Naive thymus-derived CD4-positive, alpha-beta T cell (primary cell): ENCODE measurements at places on chromosomes 4 and X.

DNA sequence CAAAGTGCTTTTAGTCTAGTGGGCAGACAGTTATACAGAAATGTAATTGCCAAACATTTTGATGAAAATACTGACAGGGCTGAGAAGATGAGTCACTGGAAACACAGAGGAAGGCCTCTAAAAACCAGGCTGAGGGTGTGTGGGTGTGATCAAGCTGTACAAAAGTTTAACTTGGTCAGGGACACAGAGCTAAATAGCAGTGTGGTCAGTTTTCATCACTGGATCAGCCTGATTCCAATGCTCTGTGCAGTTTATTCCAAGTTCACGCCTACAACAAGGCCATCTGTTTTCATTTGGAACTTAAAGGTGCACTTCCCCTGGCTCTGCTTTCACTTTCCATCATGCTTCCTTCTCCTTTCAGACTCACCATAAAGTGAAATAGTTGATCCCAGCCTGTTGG is 10.6 kb downstream of the CENPVL3 start:
- DNase-seq, result no peak

- DNase-seq, result no peak
Measured at GRCh38 chr4:18846313-18846712, 824.8 kb upstream of the LCORL start.

DNA sequence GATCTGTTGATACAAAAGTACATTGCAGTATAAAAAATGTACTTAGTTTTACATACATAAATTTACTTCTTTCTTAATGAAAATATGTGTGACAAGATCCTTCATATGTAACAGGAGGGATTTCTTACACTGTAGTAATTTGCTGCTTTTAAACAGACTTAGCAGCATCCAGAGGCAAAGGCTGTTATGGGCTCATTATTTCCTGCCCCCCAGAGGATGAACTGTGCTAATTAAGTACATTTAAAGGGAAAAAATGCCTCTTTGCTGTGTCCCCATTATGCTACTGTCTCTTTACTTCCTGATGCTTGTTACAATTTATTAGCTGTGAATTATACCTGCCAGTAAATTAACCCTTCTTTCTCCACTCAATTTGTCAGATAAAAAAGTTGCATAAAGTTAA is 47.1 kb downstream of the NDST3 start:
- DNase-seq, result no peak

DNA sequence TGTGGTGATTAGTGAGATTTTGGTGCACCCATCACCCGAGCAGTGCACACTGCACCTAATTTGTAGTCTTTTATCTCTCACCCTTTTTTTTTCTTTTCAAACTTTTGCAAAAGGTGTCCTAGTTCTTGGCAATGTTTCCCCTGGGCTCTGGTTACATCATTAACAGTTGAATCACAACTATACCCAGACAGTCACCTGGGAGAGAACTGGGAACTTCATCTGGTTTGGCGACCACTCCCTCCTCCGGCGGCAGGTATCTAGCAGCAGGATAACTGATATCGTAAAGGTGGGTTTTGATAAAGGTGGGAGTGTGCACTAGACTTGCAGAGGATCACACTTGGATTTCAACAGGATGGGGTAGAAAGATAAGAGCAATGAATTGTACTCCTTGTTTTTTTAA is 140.5 kb downstream of the CHIC2 start:
- DNase-seq, result no peak

DNA sequence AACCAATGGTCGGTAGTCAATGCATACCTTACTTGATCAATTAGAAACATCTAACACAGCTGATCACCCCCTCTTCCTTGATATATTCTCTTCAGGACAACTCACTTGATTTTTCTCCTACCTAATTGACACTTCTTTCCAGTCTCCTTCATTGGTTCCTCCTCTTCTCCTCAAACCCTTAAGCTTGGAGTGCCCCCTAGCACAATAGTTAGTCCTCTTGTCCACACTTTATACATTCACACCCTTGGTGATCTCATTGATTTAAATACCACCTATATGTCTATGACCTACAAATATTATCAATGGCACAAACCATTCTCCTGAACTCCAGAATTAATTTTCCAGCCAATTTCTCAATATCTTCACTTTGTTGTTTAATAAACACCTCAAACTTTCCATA is 724.0 kb downstream of the ADGRL3 start:
- DNase-seq, result no peak

- no peak for DNase-seq
Measured at GRCh38 chr4:108854786-108855185, 91.9 kb upstream of the ETNPPL start.

DNA sequence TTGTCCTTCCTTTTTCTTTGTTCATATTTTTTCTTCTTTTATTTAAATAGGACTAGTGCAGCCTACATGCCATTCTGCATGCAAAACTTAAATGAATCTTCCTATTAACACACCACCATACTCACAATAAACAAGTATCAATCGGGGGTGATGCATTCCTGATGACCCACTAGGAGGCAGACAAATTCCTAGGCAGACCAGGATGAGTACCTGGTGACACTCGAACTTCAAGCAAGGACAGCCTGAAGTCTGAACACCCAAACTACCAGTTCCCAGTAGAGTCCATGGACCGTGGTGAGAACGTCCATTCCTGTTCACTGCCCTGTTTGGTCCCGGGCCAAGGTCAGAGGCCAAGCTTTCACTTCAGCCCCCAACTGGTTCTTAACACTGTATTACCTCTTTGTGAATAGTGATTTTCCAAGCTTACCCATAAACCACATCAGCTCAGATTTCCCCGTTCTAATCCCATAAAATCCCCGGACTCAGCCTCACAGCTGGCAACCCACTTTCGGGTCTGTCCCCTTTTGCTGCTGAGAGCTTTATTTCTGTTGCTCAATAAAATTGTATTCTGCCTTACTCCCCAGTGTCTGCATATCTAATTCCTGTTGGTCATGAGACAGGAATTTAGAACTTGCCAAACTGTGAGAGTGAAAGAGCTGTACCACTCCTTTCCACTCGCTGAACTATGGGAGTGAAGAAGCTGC is 1286.6 kb downstream of the FSTL5 start:
- no peak for DNase-seq

DNA sequence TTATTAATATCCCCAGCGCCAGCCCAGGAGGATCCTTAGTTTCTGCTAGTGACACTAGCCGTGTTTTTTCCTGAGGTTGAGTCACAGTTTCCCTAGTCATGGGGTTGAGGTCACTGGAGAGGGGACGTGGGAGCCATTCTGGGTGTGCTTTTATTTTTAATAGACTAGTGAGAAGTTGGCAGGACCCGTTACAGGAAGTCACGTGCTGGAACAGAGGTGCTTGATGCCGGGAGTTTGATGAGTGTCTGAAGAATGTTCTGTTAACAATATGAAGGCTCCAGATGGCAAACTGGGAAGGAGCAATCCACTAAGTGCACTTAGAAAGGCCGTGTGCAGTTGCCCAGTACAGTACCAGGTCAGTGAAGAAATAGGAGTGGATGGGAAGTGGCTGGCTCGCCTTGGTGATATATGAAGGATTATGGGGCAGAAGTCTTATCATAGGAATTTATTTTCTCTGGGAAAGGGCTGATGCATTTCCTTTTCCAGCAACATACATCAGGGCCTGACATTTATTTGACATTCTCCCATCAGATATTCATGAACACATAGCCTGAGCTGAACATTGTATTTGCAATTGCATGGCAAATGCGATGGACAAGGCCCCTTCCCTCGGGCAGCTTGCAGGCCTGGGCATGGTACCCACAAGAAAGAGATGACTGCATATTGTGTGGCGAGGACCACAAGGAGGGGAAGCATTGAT is 291.8 kb downstream of the FBXW7 start:
- no peak for DNase-seq

DNA sequence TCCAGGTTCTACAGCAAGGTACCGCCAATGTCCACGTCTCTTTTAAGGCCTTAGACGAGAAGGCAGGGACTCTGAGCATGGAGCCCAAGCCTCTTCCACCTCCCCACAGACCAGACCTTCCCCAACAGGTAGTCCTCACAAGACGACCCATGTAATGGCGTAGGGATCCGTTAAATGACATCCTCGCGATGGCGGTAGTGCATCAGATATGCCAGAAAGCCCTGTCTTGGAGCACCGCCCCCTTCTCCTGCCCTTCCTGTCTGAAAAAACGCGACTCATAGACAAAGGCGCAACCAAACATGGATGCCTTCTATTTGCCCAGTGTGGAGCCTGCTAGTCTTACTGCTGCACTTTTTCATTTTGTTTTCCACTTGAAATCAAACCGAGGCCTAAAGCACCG is 185.4 kb downstream of the OR13H1 start:
- DNase-seq, result no peak

GRCh38 chrX:121256647-121257046 is 209.2 kb downstream of the GLUD2 start:
- no peak for DNase-seq

- DNase-seq, result no peak
Measured at GRCh38 chrX:150157291-150157690, 205.8 kb upstream of the MAMLD1 start.

GRCh38 chrX:8377041-8377440 is 87.6 kb upstream of the VCX3B start:
- DNase-seq, result no peak

DNA sequence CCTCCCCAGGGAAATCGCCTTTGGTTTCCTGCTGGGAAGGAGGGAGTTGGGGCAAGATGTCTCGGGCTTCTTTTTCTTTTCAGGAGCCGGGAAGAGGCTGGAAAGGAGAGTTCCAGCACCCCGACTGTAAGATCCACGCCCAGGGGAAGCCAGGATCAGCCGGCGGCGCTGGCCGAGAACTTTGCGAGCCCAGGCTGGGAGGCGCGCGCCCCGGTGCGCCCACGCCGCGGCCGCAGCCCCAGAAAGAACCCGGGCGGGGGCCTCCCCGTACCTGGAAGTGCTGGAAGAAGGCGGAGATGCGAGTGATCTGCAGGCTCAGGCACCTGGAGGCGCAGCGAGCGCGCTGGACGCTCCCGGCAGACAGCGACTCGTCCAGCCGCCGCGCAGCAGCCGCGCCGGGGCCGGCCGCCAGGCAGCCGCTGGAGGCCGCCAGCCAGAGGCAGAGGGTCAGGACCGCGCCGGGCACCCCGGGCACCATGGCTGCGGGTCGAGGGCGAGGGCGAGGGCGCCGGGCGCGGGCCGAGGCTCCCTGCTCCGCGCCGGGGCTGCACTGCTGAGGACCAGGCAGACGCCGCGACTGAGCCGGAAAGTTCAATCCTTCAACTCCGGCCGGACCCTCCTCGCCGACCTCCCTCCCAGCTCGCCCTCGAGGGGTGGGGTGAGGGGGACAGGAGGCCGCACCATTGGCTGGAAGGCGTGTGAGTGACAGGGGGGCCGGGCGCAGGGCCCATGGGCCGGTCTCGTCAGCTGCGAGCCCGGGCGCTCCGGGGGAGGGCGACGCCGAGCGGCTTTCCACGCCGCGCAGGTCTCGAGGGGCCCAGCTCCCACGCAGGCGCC is at the start of gene ANOS1:
Gene ANOS1 (minus strand): TSS at position 579 of the 837 bp plus-strand sequence. CDS start 101 bp downstream, at position 478.
- DNase-seq, result no peak
